Stimulated activated CD8-positive, alpha-beta memory T cell treated with anti-CD3 and anti-CD28 coated beads, Interleukin-4, amount 100 ng/mL, for 24 hours (primary cell): ENCODE measurements at places on chromosomes 2 and 18.

DNA sequence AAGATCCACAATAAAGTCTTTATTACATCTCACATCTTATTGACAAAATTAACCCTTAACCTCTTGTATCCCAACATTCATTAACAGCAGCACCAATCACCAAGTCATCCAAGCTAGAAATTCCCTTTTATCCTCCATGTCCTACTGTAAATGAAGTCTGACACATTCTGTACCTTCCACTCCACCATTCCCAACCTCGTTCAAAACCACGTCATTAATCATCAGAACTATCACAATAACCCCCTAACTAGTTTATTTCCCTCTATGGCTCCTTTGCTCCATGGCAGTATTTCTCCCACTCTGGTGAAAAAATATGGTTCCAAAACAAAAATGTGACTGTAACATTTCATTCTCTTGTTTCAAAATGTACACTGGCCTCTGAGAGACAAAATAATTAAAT is 1626.2 kb downstream of the LRP1B start:
- no peak for DNase-seq

GRCh38 chr2:52416340-52416739 is 1351.3 kb upstream of the CHAC2 start:
- DNase-seq = no peak

DNA sequence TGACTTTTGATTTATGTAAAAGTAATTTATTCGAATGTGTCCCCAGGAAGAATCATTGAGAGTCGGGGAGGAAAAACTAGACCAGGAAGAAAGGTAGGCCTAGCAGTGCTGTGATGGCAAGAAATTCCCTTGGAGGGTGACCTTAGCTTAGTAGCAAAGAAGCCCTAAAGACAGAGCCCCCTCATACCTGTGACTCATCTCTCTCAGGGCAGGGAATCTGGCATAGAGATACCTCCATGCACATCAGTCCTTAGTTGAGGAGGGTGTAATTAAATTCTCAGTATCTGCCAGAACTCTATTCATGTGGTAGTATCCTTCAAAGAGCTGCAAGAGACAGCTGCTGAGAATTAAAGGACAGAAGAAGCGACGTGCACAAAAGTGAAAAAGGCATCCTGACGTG is 360.3 kb downstream of the FBXO15 start:
- DNase-seq = no peak

GRCh38 chr2:45494275-45494977 is 116.6 kb downstream of the SRBD1 start:
- no peak for DNase-seq

GRCh38 chr2:214699236-214699635 is 110.2 kb downstream of the BARD1 start:
- DNase-seq = no peak

- no peak for DNase-seq
Observed at GRCh38 chr2:30974092-30974491, 164.1 kb downstream of the GALNT14 start.

DNA sequence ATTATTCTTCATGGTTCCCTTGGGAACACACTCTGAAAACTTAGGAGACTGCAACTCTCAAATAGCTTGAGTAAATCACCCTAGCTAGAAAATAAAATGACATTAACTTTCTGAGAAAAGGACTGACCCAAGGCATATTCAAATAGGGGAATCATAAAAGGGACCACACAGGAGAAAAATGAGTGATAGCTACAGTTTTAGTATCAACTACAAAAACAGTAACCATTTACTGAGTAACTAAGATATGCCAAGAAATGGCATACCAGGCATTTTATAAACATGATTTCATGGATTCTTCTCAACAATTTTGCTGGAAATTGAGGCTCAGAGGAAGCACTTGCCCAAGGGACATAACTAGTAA is 84.5 kb downstream of the AFF3 start:
- DNase-seq = no peak

- DNase-seq = no peak
Observed at GRCh38 chr2:146572598-146572997, 1272.2 kb upstream of the ACVR2A start.

DNA sequence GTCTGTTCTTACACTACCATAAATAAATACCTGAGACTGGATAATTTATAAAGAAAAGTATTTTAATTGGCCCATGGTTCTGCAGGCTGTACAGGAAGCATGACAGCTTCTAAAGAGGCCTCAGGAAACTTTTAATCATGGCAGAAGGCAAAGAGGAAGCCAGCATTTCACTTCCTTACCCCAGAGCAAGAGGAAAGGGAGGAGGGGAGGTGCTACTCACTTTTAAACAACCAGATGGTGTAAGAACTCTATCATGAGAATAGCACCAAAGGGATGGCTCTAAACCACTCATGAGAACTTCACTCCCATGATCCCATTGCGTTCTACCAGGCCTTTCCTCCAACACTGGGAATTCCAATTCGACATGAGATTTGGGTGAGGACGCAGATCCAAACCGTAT is 344.4 kb upstream of the SLC39A10 start:
- DNase-seq = no peak

DNA sequence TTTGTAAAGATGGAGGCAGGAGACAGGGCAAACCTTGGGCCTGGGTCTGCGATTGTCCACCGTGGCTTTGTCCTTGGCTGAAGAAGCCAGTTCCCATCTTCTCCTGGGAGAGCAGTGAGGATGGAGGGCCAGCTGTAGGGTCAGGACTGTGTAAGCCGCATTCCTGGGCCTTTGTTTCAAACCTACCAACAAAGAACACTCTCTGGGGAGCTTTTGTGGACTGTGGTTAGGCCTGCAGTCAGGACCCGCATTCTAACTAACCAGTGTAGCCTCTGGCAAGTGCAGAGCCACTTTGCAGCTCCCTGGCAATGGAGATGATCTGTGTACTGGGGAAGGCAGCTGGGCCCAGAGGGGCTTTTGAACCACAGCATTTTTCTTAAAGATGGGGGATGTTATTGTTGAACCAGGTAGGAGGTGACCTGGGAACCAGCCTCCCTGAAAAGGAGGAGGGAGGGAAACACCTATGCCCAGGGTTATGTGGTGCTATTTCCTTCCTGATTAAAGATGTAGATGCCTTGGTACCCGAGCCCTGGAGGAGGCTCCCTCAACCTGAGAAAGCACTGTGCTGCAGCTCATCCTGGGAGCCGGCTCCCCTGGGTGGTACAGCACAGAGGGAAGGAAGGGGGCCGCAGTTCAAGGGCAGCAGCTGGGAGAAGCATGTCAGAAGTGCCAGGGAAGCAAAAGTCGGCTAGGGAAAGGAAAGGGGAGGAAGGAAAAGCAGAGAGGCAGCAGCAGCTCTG is 12.7 kb upstream of the SMAD4 start:
- DNase-seq = no peak
